ENCODE measurements at places on chromosomes 3 and 15.

- no peak for DNase-seq
Observed at GRCh38 chr3:38538773-38539353, 42.7 kb downstream of the EXOG start.

DNA sequence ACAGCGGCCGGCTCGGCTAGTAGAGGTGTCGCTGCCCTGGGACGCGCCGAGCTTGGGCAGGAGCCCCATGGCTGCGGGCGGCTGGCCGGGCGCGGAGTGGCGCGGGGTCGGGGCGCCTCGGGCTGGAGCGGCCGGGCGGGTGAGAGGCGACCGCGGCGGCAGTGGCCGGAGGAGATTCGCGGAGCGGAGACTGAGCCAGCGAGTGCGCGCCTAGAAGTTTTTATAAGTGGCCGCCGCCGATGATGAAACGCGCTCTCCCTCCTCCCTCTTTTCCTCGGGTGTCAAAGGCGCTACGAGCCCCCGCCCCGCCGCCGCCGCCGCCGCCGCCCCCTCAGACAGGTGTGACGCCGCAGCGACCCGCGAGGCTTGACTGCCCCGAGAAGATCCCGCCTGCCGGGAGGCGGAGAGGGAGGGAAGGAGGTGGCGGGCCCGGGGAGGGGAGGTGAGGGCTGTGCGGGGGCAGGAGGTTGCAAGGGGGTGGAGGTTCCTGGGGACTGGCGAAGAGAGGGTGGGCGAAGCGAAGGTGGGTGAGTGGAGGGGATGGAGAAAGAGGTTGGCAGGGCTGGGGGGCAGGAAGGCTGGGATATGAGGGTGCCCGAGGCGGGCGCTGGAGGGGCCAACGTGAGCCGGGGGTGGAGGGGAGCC is at the start of gene SLCO2A1:
TSS of gene SLCO2A1 (minus strand) at position 192 of the 645 bp plus-strand sequence. CDS start at position 69, 123 bp downstream.
- no peak for DNase-seq

- no peak for DNase-seq
Observed at GRCh38 chr3:172519740-172520139, 3.5 kb downstream of the TNFSF10 start.

DNA sequence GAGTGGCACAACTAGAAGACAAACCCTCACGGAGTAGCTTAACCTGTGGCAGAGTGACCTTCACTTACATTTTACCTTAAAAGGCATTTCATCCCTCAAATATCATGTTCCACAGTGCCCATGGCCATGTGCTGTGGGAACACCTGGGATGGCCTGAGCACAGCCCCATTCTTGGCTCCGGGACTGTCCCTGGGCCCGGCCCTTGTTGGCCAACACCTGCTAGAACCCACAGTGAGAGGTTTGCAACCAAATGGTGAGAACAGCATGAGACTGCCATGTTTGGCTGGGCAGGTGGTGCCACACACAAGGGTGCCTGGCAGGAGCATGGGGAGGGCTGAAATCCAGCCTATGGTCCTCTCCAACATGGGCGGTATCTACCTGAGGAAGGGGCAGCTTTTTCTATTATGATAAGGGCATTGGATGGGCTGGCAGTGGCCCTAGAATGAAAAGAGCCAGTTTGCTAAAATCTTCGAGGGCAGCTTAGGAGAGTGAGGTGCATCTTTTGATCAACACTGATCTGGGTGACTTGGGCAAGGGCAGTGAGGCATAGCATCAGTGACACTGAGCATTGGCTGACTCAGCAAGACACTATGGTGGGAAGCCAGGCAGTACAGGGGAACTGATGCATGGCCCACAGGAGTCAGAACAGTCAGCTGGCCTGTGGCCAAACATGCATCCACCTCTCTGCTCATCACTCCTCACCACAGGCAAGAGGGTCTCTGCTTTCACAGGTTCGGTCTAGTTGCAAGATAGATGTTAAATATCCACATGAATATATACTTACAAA is 53.9 kb downstream of the SYNM start:
- no peak for DNase-seq

DNA sequence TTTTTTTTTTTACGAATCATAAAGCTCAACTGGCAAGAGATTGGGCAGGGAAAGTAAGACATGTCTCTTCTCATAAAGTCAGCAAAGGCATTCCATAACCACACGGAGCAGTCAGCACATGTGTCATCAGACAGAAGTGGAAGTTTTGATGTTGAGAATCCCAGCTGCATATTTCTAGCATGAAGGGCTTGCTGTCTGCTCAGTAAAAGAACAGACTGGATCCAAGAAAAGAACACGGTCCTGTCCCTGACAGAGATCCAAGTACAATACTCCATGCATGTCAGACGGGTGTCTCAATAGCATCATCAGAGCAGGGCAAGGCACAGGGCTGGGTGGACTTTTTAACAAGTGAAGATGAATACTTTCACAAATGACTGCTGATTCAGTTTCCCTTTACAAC is 38.2 kb downstream of the ABI3BP start:
- no peak for DNase-seq

DNA sequence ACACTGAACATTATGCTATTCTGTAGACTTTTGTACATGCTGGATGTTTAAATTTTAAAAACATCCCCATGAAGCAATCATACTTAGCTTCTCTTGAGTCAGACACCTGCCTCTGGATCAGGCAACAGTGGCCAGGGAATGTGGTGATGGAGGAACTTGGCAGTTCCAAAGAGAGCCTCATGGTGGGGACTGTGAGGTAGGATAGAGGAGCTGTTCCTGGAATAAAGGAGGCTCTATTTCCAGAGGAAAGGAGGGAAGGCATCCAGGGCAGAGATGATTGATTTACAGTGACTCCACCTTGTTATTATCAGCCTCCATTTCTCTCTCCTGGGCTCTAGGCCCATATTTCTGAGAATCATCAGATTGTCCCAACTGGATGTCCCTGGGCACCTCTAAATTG is 35.0 kb upstream of the ABHD17C start:
- DNase-seq, result no peak

DNA sequence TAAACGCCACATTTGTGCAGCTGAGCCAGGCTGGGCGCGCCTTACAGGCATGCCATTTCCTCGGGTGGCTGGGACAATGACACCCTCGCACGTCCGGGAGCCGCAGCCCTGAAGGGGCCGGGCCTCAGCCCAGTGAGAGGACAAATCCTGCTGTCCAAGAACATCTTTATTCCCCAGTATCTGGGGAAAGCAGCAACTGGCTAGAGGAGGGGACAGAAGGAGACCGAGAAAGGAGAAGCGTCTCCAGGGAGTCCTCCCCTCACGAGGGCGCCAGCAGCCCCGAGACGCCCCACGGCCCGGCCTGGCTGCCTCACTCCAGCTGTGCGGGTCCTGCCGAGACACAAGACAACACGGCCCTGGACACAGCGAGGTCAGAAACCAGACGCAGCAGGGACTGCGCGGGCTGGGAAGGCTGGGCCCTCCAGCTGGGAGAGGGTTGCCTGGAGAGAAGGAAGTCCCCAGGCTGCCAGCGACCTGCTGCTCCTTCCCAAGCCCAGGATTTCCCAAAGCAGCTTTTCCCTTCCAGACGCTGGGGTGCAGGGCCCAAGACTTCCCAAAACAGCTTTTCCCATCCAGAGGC is 130.2 kb downstream of the CHSY1 start:
- no peak for DNase-seq

- DNase-seq, result no peak
Observed at GRCh38 chr15:71230303-71230702, 115.0 kb downstream of the THSD4 start.

GRCh38 chr15:22941179-22941578 is 39.0 kb downstream of the CYFIP1 start:
- DNase-seq, result no peak

DNA sequence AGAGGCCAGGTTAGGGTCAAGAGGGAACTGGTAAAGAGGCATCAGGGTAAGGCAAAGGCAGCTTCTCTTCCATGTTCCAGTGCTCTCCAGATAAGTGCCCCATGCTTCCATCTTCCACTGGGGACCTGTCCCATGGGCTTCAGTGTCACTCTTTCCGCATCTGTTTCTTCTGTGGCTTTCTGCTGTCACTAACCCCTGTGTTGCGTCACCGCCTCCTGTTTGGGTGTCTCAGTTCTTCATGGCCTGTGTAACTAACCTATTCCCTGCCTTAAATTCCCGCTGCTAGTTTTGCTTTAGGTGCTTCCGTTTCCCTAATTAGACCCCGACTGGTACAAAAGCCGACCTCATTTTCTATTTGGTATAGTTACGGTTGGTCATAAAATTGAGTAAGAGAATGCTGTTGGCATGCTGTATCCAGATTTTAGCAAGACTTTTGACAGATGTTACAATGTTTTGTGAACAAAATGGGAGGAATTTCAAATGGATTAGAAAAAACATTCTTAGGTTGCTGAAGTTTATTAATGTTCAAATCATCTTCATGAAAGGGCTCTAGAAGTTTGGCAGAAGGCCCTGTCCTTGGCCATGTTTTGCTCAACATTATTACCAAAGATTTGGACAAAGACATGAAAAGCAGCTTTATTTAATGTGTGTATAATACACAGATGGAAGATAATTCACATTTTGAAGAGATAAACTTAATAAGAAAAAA is 245.3 kb downstream of the BBX start:
- no peak for DNase-seq

DNA sequence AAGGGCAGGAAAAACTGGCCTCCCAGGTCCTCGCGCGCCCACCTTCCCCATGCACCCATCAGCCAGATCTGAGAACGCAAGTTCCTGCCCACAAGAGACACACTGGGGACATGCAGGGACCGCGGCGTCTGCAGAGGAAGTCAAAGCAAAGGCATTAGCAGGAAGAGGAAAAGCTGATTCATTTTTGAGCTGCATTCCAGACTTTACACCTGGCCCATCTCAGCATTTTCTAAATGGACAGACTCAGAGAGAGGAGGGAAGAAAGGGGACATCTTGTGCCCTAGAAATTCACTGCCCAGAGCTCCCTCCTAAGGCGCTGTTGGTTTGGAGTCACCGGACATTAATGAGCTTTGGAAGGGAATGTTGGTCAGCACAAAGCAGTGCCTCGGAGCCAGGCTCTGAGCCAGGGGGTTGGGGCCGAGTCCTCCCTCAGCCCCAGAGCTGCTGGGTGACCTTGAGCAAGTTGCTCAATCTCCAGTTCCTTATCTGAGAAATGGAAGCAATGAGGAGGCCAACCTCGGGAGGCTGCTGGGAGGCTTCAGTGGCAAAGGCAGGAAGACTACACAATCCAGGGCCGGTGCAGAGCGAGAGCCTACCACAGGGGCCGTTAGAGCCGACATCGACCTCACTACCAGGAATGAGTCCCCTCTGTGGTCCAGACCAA is 150.5 kb upstream of the IQSEC1 start:
- DNase-seq, result no peak

DNA sequence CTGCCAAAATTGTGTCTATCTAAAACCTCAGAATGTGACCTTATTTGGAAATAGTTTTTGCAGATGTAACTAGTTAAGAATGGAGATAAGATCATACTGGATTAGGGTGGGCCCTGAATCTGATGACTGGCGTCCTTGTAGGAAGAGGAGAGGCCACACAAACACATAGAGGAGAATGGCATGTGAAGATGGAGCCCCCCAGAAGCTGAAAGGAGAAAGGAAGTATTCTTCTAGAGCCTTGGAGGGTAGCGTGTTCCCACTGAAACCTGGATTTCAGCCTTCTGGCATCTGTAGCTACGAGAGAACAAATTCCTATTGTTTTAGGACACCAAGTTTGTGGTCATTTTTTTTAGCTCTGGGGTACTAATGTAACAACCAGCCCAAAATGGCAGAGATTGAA is 423.0 kb upstream of the TPM1 start:
- DNase-seq, result no peak

GRCh38 chr3:27573138-27573537 is 89.0 kb upstream of the SLC4A7 start:
- DNase-seq, result no peak

- DNase-seq, result no peak
Observed at GRCh38 chr3:13249664-13250390, 170.3 kb downstream of the NUP210 start.

GRCh38 chr3:179301645-179302044 is 21.2 kb upstream of the ZNF639 start:
- no peak for DNase-seq

DNA sequence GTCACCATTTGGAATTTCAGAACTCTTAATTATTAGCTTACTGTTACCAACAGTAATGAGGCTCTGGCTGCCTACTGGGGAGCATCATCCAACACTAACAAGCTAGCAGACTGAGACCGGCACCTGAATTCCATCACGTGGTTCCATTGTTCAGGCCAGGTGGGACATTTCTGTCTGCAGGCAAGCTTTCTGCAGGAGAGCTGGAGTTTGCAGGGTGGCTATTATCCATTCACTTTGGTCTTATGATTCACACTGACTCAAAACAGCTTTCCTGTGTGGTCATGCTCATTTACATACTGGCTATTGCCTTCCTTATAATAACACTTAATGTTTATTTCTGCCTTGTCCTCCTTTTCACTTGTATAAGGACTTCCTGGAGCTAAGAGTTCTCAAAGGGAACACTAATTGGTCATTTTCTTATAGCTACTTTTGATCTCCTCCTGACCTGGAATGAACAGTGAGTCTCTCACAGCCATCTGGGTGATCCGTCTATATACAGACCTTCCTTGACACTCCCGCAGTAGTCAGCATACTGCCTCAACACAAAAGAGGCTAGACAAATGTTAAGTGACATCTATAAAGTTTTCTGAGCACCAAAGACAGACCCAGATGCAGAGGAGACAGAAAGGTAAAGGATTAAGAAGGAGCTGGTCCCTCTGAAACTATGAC is 695.4 kb downstream of the FHIT start:
- no peak for DNase-seq

All from DMS153 (cell line).